ENCODE measurements at places on chromosomes 11 and 22.

DNA sequence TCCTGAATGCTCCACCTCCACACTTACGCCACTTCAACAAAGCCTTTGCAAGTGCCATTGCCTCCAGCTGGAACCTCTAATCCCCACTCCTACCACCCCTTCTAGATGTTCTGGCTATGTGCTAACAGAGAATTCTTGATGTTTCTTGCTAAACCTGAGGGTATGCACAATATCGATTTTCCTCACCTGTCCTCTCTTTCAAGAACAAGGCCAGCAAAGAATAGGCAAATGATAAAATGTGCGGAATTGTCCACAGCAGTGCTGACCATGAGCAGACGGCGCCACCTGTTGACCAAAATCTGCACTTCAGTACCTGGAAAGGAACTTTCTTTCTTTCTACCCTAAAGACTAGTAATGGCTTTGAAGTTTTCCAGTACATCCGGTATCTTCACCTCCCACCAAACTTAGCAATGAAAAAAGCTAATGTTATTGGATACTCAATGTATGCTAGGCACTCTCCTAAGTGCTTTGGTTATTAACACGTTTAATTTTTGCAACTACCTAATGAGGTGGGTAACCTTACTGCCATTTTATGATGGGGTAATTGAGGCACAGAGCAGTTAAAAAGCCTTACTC lies 3.4 kb downstream of the TIMM10 start:
- DNase-seq: peak; percentile 79

DNA sequence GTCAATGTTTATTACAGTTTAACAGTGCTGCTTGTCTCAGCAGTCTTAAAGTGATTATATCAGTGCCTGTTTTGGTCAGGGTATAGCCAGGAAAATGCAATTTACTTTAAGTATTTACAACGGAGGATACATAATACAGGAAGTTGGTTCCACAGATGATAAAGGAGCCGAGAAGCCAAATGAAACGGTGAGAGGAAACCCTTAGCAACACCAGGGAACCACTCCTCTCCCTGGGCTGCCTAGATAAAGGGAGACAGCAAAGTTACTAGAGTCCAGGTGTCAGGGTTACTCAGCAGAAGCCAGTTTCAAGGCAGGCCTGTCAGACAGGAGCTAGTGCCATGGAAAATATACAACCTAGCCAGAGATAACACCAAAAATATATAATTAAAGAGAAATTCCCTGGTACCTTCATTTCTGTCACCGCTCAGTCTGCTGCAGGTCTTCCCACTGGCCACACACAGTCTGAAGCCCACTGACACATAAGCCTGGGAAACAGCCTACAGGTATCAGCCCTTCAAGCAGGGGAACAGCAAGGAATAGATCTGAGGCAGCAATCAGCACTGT lies 55.5 kb downstream of the FAM76B start:
- DNase-seq: no peak

DNA sequence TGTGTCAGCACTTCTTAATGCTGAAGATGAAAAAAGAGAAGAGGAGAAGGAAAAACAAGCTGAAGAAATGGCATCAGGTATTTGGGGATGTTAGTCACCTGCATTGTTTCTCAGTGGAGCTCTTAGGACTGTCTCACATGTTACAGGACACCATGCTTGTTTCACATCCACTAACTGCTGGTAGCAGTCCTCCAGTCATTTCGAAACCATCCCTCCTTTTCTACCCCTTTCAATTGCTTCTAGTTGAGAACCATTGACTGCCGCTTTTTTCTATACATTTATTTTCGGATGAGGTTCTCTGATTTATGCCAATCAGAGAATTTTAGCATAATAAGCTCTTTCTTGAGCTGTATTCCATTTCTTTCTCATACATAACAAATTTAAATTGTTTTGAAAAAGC lies 21.5 kb downstream of the BIRC2 start:
- no peak for DNase-seq

DNA sequence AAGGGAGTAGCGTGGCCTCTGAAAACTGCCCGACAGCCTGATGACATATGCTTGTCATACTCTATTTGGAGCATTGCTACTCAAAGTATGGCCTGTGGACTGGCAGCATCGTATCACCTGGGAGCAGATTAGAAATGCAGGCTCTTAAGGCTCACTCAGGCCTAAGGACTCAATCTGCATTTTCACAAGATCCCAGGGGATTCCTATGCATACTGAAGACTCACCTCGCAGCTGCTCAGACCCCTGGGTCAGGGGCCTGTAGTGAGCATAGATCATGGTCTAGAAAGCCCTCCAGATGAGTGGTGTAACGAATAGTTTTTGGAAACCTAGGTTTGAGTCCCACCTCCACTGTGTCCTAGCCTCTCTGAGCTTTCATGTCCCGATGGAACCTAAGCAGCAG lies 126.3 kb downstream of the FEZ1 start:
- DNase-seq: no peak

GRCh38 chr22:28962042-28962554 lies 78.7 kb downstream of the ZNRF3 start:
- DNase-seq: no peak

DNA sequence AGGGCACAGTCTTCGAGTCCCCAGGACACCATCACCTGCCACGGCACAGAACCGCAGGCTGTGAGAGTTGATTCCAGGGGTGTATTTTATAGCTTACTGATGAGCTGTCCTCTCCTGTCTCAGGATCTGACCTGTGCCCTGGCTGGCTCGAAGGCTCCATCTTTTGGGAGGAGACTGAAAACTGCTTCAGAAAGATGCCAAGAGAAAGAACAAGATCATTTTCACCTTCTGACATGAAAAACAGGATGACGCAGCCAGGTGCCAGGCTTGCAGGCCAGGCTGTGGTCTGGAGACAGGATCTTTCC lies 2.2 kb downstream of the MRGPRD start:
- DNase-seq: no peak

DNA sequence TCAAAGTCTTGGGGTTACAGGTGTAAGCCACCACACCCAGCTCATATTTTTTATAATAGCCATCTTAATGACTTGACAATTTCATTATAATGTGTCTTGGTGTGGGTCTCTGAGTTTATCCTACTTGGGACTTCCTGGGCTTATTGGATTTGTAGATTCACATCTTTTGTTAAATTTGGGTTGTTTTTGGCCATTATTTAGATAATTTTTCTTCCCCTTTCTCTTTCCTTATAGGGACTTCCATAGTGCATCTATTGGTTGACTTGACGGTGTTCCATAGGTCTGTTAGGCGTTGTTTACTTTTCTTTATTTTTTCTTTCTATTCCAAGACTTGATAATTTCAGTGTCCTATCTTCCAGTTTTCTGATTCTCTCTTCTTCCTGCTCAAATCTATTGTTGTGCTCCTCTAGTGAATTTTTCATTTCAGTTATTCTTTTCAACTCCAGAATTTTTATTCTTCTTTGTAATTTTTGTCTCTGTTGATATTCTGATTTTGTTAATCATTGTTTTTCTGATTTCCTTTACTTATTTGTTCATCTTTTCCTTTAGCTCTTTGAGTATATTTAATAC lies 45.6 kb downstream of the RRM1 start:
- DNase-seq: no peak
